ENCODE measurements at places on chromosomes 3 and 15. TPM values are rescaled to one million over a fixed set of nuclear protein-coding genes. Genes with fewer than 3 reads are reported as not detected.

KCNMB3 gene
- 6.7 TPM for total RNA-seq

GRCh38 chr15:66229790-66230465, 23.6 kb downstream of the MEGF11 start:
- DNase-seq: no peak

- no peak for DNase-seq
Measured at GRCh38 chr15:28783873-28784272, 64.6 kb downstream of the GOLGA6L7 start.

GRCh38 chr15:72318408-72318942, 1.5 kb downstream of the CELF6 start:
- no peak for DNase-seq

Measured in Caco-2 (cell line).